ENCODE measurements at places on chromosomes 3 and 15. TPM values are rescaled to one million over a fixed set of nuclear protein-coding genes. Genes with fewer than 3 reads are reported as not detected.

ACAN gene
- total RNA-seq = not detected

ZNF660 gene
- 5.2 TPM for total RNA-seq

CPNE9 gene
- total RNA-seq = 0.20 TPM

GALNT15 gene
- total RNA-seq = not detected

MST1R gene
- total RNA-seq = 0.81 TPM

CKMT1B gene
- total RNA-seq = not detected

UNC45A gene
- 73.2 TPM for total RNA-seq

SLC9C1 gene
- total RNA-seq = 0.24 TPM

TMC3 gene
- total RNA-seq = not detected

FHIT gene
- total RNA-seq = 3.8 TPM

CEP19 gene
- total RNA-seq = 4.0 TPM

SLC28A2 gene
- total RNA-seq = not detected

LIPH gene
- total RNA-seq = not detected

THPO gene
- not detected for total RNA-seq

ACKR2 gene
- total RNA-seq = 0.76 TPM

MAPKAPK3 gene
- 18.2 TPM for total RNA-seq

AGBL1 gene
- total RNA-seq = not detected

CD86 gene
- total RNA-seq = 31.2 TPM

ELP6 gene
- total RNA-seq = 37.8 TPM

UCN2 gene
- total RNA-seq = not detected

PPM1L gene
- 5.8 TPM for total RNA-seq

ASB14 gene
- total RNA-seq = not detected

ARHGEF26 gene
- total RNA-seq = not detected

IGSF11 gene
- not detected for total RNA-seq

FOXB1 gene
- not detected for total RNA-seq

BUB1B gene
- 4.2 TPM for total RNA-seq

SRPRB gene
- total RNA-seq = 36.5 TPM

CNTN3 gene
- not detected for total RNA-seq

TUSC2 gene
- total RNA-seq = 32.2 TPM

C3orf22 gene
- total RNA-seq = not detected

CDHR4 gene
- total RNA-seq = not detected

MNS1 gene
- total RNA-seq = 0.62 TPM

ARGFX gene
- total RNA-seq = not detected

CSTA gene
- total RNA-seq = not detected

KCNH8 gene
- 1.3 TPM for total RNA-seq

SETMAR gene
- 11.4 TPM for total RNA-seq

Measured in activated B cell treated with CpG ODN at 0.5 μM for 24 hours (primary cell).